ENCODE measurements at places on chromosomes 1 and 21. TPM values are rescaled to one million over a fixed set of nuclear protein-coding genes. Genes with fewer than 3 reads are reported as not detected.

GRCh38 chr1:3355894-3356826, 98.3 kb upstream of the ARHGEF16 start:
- no peaks in the 10 kb centered on the region for H3K36me3 ChIP-seq
- no peak for DNase-seq
- H3K4me1 ChIP-seq: peaks cover 35% of the 10 kb centered on the region
- no peak overlapping the region for H3K4me3 ChIP-seq

DNA sequence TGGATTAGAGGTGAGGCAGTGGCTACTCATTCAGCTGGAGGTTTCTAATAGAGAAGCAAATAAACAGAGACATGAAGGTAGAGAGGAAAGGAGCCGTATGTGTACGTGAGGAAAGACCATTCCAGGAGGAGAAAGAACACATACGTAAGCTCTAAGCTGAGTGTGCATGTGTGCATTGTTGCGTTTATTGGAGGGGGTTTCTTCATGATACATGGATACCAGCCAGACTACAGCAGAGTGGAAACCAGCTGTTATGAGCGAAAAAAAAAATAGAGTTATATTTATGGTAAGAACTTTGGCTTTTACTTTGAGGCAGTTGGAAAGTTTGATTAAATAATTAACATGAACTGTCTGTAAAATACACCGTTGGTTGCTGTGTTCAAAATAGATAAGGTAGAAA, 173.4 kb upstream of the RGS18 start:
- no peak overlapping the region for H3K4me3 ChIP-seq
- no peaks in the 10 kb centered on the region for H3K36me3 ChIP-seq
- no peak overlapping the region for H3K27ac ChIP-seq
- no peaks in the 10 kb centered on the region for H3K4me1 ChIP-seq
- no peak for DNase-seq
- H3K27me3 ChIP-seq: no peaks in the 10 kb centered on the region

DNA sequence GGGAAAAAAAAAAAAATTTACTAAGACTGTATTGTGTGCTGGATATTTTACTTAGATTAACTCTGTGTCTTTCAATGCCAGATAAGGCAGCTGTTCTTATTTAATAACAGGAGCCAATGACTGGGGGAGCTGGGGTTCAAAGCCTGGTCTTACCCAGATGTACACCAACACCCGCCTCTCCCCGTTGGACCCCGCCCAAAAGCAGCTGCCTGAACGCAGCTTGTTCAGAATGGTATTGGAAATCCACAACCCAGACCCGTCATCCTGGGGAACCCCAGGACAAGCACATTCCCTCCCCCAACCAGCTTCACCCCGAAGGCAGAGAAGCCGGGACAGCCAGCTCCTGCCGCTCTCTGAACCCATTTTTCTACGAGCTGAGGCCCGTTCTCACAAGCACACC, 113.6 kb upstream of the TMPRSS2 start:
- no peak overlapping the region for H3K4me3 ChIP-seq
- no peak overlapping the region for H3K27ac ChIP-seq
- no peaks in the 10 kb centered on the region for H3K36me3 ChIP-seq
- no peak for DNase-seq
- peaks cover 3% of the 10 kb centered on the region for H3K4me1 ChIP-seq
- no peaks in the 10 kb centered on the region for H3K27me3 ChIP-seq

- no peaks in the 10 kb centered on the region for H3K4me1 ChIP-seq
- no peak for DNase-seq
- H3K4me3 ChIP-seq: no peak overlapping the region
- no peaks in the 10 kb centered on the region for H3K36me3 ChIP-seq
- no peak overlapping the region for H3K27ac ChIP-seq
Observed at GRCh38 chr1:115538579-115538978, 103.2 kb upstream of the VANGL1 start.

DNA sequence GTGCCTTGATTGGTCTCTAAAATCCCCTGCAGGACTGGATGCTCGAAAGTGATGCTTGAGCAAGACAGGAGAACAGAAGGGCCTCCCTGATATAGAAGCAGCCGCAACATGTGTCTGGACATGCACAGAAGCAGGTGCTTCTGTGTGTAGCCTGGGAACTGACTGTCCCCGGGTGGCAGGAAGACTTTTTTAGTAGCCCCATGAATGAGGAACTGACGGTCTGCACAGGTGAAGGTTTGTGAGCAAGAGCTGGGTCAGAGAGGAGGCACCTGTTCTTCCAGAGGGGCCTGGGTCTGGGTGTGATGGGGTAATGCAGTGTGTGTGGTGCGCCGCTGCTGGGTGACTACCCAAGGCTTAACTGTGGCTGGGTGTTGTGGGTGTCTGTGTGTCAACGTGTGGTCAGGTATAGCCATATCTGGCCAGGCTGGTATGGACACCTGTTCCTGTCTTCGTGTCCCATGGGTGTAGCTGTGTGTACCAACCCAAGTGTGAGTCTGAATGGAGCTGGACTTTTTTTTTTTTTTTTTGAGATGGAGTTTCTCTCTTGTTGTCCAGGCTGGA, 39.1 kb upstream of the FOXO6 start:
- H3K27ac ChIP-seq: no peak overlapping the region
- H3K27me3 ChIP-seq: no peaks in the 10 kb centered on the region
- DNase-seq: peak; percentile 60
- peaks cover 26% of the 10 kb centered on the region for H3K4me1 ChIP-seq
- no peak overlapping the region for H3K4me3 ChIP-seq
- H3K36me3 ChIP-seq: no peaks in the 10 kb centered on the region

Gene HSD3B1
- total RNA-seq: not detected

Gene RNU1-3
- total RNA-seq: under 0.01 TPM
